Hepatocyte (in vitro differentiated cells): ENCODE measurements at places on chromosomes 7 and 10.
A peak's percentile ranks its signal among the peaks of the same experiment; 100 is the strongest.

DNA sequence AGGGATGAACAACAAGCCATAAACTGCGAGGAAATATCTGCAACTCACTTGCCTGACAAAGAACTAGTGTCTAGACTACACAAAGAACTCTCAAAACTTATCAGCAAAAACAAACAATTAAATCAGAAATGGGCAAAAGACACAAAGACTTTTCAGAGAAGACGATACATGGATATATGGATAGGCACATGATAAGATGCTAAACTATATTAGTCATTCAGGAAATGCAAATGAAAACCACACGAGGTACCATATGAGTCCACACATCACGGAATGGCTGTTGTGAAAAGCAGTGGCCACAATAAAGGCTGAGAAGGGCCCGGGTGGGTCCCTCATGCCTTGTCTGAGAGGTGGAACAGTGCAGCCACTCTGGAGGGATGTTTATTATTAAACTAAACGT lies 267.8 kb downstream of the WDR37 start:
- H3K27ac ChIP-seq: no peak overlapping the region
- DNase-seq: no peak
- no peaks in the 10 kb centered on the region for H3K36me3 ChIP-seq

- H3K27me3 ChIP-seq: no peaks in the 10 kb centered on the region
- H3K4me3 ChIP-seq: no peak overlapping the region
- no peaks in the 10 kb centered on the region for H3K36me3 ChIP-seq
- no peak for DNase-seq
- H3K4me1 ChIP-seq: no peaks in the 10 kb centered on the region
Observed at GRCh38 chr10:76998451-76998850, 639.2 kb downstream of the KCNMA1 start.

DNA sequence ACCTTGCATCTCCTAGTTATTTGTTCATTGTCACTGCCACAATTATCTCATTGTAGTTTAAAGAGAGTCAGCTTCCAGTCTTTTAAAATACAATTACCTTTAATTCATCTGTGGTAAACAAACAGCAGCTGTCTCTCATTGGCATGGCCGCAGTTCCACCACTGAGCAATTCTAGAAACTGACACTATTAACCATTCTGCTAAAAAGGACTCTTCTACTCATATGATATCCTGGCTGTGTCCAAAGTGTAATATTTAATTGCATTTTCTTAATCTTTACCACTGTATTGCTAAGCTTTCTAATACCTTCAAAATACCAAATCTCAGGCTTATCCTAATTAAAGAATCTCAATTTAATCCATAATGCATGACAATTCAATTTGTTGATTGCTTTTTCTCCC lies 639.0 kb downstream of the AUTS2 start:
- H3K27ac ChIP-seq: no peak overlapping the region
- no peak for DNase-seq
- no peaks in the 10 kb centered on the region for H3K4me1 ChIP-seq
- no peaks in the 10 kb centered on the region for H3K36me3 ChIP-seq
- H3K4me3 ChIP-seq: no peak overlapping the region

- H3K4me1 ChIP-seq: no peaks in the 10 kb centered on the region
- no peaks in the 10 kb centered on the region for H3K36me3 ChIP-seq
- H3K27me3 ChIP-seq: no peaks in the 10 kb centered on the region
Observed at GRCh38 chr10:70786799-70787415, 1.7 kb upstream of the TBATA start.

- no peaks in the 10 kb centered on the region for H3K36me3 ChIP-seq
- no peak for DNase-seq
- H3K4me1 ChIP-seq: peaks cover 1% of the 10 kb centered on the region
- no peaks in the 10 kb centered on the region for H3K27me3 ChIP-seq
- H3K27ac ChIP-seq: no peak overlapping the region
Observed at GRCh38 chr10:12508165-12508564, 158.8 kb downstream of the CAMK1D start.

DNA sequence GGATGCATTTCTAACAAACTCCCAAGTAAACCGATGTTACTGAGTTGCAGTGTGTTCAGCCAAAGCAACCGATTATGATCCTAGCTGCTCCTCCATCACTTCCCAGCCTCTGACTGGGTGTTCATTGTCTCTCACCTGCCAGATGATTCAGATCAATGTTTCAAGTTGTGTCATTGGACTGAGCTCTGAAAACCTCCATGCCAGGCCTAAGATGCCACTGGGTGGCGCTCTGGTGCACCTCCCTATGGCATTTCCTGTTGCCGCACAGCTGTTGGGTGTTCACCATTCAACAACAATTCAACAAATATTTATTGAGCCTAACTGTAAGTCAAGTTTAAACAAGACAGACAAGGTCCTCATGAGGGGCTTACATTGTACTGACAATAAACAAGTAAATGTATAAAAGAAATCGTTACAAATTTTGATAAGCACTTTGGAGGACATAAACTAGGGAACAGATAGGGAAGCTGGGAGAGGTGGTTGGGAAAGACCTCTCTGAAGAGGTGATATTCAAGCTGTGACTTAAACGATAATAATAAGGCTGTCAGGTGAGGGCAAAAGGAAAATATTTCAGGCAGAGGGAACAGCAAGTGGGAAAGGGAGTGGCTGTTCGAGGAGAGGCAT lies 22.8 kb downstream of the RGR start:
- H3K4me1 ChIP-seq: no peaks in the 10 kb centered on the region
- H3K4me3 ChIP-seq: no peak overlapping the region
- H3K27me3 ChIP-seq: peaks cover 24% of the 10 kb centered on the region
- DNase-seq: peak; percentile 58
- H3K36me3 ChIP-seq: no peaks in the 10 kb centered on the region
- no peak overlapping the region for H3K27ac ChIP-seq

DNA sequence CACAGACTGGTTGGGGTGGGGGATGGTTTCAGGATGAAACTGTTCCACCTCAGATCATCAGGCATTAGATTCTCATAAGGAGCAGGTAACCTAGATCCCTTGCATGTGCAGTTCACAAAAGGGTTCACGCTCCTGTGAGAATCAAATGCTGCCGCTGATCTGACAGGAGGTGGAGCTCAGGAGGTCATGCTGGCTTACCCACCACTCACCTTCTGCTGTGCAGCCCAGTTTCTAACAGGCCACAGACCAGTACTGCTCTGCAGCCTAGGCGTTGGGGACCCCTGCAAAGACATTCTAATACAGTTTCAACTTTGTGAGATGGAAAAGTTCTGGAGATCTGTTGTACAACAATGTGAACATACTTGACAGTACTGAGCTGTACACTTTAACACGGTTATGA lies 39.9 kb downstream of the STRA8 start:
- H3K36me3 ChIP-seq: no peaks in the 10 kb centered on the region
- no peaks in the 10 kb centered on the region for H3K4me1 ChIP-seq
- no peak for DNase-seq
- H3K4me3 ChIP-seq: no peak overlapping the region

GRCh38 chr7:30789334-30789711 lies 18.1 kb downstream of the MINDY4 start:
- DNase-seq: no peak
- no peaks in the 10 kb centered on the region for H3K27me3 ChIP-seq
- H3K4me3 ChIP-seq: no peak overlapping the region
- H3K4me1 ChIP-seq: no peaks in the 10 kb centered on the region

GRCh38 chr10:75444781-75445386 lies 13.5 kb downstream of the LRMDA start:
- H3K27me3 ChIP-seq: no peaks in the 10 kb centered on the region
- no peak for DNase-seq
- peaks cover 6% of the 10 kb centered on the region for H3K36me3 ChIP-seq
- peaks cover 9% of the 10 kb centered on the region for H3K4me1 ChIP-seq
- no peak overlapping the region for H3K4me3 ChIP-seq

DNA sequence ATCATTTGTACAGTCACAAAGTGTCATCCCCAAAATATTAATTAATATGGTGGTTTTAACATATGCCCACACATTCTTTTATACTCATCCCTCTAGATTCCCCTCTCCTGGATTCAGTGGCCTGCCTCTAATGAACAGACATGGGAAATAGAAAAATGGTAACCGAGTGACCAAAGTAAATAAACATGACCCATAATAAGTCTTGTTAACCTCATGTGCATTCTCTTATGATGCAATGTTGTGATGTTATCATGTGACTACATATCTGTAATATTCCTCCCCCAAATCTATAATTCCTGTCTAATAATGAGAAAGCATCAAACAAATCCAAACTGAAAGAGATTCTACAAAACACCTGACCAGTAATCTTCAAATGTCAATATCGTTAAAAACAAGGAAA lies 164.5 kb upstream of the PRSS1 start:
- H3K4me1 ChIP-seq: no peaks in the 10 kb centered on the region
- no peak overlapping the region for H3K27ac ChIP-seq
- DNase-seq: no peak
- H3K36me3 ChIP-seq: no peaks in the 10 kb centered on the region
- H3K27me3 ChIP-seq: no peaks in the 10 kb centered on the region
- no peak overlapping the region for H3K4me3 ChIP-seq

DNA sequence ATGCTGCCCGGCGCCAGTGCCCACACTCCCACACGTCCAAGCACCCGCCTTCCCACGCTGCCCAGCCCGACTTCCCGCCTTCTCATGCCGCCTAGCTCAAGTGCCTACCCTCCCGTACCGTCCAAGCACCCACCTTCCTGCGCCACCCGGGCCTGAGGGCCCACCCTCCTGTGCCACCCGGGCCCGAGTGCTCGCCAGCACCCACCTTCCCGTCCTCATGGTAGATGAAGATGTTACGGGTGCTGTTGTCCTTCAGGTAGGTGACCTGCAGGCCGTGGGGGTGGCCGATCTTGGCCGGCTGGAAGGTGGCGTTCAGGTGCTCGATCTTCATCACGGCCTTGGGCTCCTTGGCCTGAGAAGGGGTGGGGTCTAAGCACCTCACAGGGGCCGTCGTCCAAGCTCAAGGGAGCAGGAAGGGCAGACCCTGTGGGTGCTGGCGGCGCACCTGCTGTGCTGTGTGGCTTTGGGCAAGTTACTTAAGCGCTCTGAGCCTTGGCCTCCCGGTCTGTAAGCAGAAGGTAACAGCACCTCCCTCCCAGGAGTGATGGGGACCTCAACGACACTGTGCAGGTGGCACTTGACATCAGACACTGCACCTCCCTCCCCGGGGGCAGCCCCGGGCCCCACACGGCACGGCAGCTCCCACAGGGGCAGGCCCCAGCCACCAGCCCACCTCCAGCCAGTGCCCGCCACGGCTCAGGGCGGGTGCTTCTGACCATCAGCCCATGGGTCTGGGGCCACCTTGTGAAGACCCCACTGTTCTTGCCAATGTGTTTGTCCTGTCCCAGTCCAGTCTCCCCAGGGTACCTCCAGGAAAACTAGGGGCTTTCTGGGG lies 27.8 kb downstream of the GET4 start:
- no peaks in the 10 kb centered on the region for H3K36me3 ChIP-seq
- no peak for DNase-seq
- H3K27me3 ChIP-seq: peaks cover 6% of the 10 kb centered on the region
- no peaks in the 10 kb centered on the region for H3K4me1 ChIP-seq
- H3K4me3 ChIP-seq: no peak overlapping the region

DNA sequence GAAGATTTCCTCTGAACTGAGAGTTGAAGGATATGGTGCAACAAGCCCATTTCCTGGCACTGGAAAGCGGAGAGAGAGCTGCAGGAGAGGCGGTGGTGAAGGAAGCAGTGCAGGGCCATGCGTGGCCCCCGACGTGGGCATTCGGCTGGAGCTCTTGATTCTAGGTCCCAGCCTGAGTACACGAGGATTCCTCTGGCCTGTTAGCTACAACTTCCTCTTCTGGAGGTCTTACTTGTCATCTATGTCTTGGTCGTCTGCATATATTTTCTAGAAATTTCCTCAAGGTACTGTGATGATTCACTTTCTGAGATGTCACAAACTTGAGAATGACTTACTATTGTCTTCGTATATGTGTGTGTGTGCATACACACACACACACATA lies 59.2 kb upstream of the JAZF1 start:
- H3K4me1 ChIP-seq: no peaks in the 10 kb centered on the region
- DNase-seq: no peak
- no peaks in the 10 kb centered on the region for H3K36me3 ChIP-seq
- no peak overlapping the region for H3K4me3 ChIP-seq
- no peak overlapping the region for H3K27ac ChIP-seq

DNA sequence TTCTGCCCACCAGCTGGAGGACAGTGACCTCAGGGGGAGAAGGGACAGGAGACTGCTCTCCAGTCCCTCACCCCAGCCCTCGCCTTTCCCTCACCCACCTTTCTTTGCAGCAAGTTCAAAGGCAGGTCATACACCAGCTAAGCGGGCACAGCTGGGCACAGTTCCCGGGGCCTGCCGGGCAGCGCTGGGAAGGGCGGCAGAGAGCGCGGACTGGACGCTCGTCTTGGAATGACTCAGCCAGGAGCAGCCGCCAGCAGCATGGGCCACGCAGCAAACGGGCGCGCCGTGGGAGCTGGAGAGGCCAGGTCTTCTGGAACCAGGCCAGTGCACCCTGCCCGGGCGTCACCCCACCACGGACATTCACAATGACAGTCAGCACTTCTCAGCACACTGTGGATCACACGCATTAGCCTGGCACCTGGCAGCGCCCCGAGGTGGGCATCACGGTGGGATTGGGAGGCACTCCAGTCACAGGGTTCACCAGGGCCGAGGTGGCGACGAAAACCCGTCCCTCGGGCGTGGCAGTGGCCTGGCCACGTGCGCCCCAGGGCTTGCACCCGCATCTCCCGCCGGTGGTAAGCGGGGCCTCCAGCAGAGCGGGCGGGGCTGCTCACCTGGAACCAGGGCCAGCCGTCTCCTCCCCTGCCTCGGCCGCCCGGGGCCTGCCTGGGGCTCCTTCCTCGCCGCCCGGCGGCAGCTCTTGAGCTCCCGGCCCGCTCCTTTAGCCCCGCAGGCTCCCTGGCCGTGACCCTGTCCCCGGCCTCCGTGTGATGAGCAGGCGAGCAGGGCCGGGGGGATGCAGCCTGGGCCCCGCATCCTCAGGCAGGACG lies 29.0 kb upstream of the WDFY4 start:
- H3K27ac ChIP-seq: no peak overlapping the region
- H3K4me3 ChIP-seq: peak overlapping the region; percentile 38
- H3K27me3 ChIP-seq: peaks cover 12% of the 10 kb centered on the region
- H3K36me3 ChIP-seq: no peaks in the 10 kb centered on the region
- DNase-seq: peak; percentile 26

GRCh38 chr7:45103958-45104843 lies 7.3 kb downstream of the TBRG4 start:
- no peaks in the 10 kb centered on the region for H3K4me1 ChIP-seq
- H3K27me3 ChIP-seq: no peaks in the 10 kb centered on the region
- no peaks in the 10 kb centered on the region for H3K36me3 ChIP-seq
- DNase-seq: no peak
- H3K27ac ChIP-seq: no peak overlapping the region
- H3K4me3 ChIP-seq: no peak overlapping the region

- peak within 1 kb of the TSS; percentile 71 for H3K4me3 ChIP-seq
- peak; percentile 71 for DNase-seq
- H3K27ac ChIP-seq: peak within 1 kb of the TSS; percentile 65
- H3K4me1 ChIP-seq: no peaks in the 10 kb centered on the region
Observed at GRCh38 chr10:15719899-15720634, at the start of gene ITGA8. Gene ITGA8 (minus strand): TSS chr10:15719922. CDS start chr10:15719771, 151 bp downstream.

GRCh38 chr7:17109020-17109419 lies 189.4 kb upstream of the AHR start:
- H3K36me3 ChIP-seq: no peaks in the 10 kb centered on the region
- no peaks in the 10 kb centered on the region for H3K27me3 ChIP-seq
- DNase-seq: no peak
- H3K4me1 ChIP-seq: no peaks in the 10 kb centered on the region
- H3K4me3 ChIP-seq: no peak overlapping the region

- peak within 1 kb of the TSS; percentile 47 for H3K4me3 ChIP-seq
- H3K36me3 ChIP-seq: no peaks in the 10 kb centered on the region
- H3K4me1 ChIP-seq: peaks cover 8% of the 10 kb centered on the region
- no peaks in the 10 kb centered on the region for H3K27me3 ChIP-seq
Observed at GRCh38 chr7:43906331-43907010, at the start of gene URGCP. Gene URGCP (minus strand): TSS chr7:43906596. CDS start chr7:43906575, 21 bp downstream.
